ENCODE measurements at places on chromosomes 7 and 10.

DNA sequence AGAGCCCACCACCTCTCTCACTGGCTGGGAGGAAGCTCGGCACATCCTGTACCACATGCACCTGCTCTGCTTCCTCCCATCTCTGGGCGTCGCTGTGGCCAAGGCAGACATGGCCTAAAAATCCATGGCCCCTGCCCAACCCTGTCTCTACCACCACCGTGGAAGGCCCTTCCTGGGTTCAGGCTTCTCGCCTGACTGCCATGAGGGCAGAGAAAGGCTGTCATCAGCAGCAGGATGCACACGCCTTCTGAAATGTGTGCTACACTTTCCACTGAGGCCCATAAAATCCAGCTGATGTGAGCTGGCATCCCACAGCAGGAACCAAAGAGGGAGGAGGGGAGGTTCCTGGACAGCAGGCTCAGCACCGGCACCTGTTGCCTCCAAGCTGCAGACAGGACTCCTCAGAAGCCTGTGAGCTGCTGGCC lies 93.4 kb downstream of the PTPRN2 start:
- H3K4me3 ChIP-seq: no peak overlapping the region
- DNase-seq: no peak
- H3K27ac ChIP-seq: no peak overlapping the region

GRCh38 chr10:12797471-12798262 lies 203.8 kb downstream of the CCDC3 start:
- no peak overlapping the region for H3K27ac ChIP-seq
- DNase-seq: no peak
- no peak overlapping the region for H3K4me3 ChIP-seq
- H3K27me3 ChIP-seq: no peaks in the 10 kb centered on the region
- H3K36me3 ChIP-seq: no peaks in the 10 kb centered on the region

GRCh38 chr7:150610233-150610632 lies 22.0 kb downstream of the GIMAP6 start:
- H3K27ac ChIP-seq: no peak overlapping the region
- no peaks in the 10 kb centered on the region for H3K4me1 ChIP-seq
- DNase-seq: no peak
- no peaks in the 10 kb centered on the region for H3K36me3 ChIP-seq
- no peak overlapping the region for H3K4me3 ChIP-seq

DNA sequence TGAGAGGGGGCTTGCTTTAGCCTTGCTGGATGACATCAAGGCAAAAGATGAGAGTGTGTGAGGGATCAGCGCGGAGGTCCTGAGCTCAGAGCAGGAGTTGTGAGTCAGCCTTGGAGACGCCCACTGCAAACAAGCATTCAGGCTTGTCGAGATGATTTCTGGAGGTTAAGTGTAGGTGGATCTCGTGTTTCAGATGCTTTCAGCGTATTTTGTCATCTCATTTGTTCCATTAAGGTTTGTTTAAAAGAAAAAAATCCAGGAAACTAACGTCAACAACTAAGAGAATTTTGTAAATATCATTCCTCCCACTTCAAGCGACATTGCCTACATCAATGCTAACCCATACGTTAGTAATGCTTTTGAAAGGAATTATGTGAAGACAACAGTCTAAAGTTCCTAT lies 715.4 kb upstream of the NRP1 start:
- DNase-seq: no peak
- H3K4me1 ChIP-seq: no peaks in the 10 kb centered on the region
- no peaks in the 10 kb centered on the region for H3K27me3 ChIP-seq
- H3K36me3 ChIP-seq: no peaks in the 10 kb centered on the region

- peak within 1 kb of the TSS; percentile 57 for H3K27ac ChIP-seq
- H3K36me3 ChIP-seq: no peaks in the 10 kb centered on the region
- peak within 1 kb of the TSS; percentile 48 for H3K4me3 ChIP-seq
- H3K4me1 ChIP-seq: peaks cover 14% of the 10 kb centered on the region
- H3K27me3 ChIP-seq: no peaks in the 10 kb centered on the region
Measured at GRCh38 chr10:89207181-89207800, at the start of gene CH25H. CH25H (minus strand) TSS chr10:89207317; CDS start chr10:89207292, 25 bp downstream.

GRCh38 chr10:14574291-14574690 lies 200.4 kb downstream of the FAM107B start:
- no peak for DNase-seq
- H3K36me3 ChIP-seq: no peaks in the 10 kb centered on the region

DNA sequence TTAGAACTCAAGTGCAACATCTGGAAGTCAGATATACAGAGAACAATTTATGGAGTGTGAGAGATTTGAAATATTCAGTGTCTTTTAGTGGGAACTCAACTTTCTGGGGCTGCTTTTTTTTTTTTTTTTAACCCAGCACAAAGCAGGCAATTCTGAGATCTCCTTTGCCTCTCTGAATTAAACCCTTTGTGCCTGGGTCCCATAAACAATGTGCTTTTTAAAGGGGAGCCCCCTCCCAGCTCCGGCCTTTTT lies 146.8 kb downstream of the CELF2 start:
- no peaks in the 10 kb centered on the region for H3K27me3 ChIP-seq
- no peaks in the 10 kb centered on the region for H3K4me1 ChIP-seq
- no peaks in the 10 kb centered on the region for H3K36me3 ChIP-seq
- DNase-seq: no peak
- H3K4me3 ChIP-seq: peak overlapping the region; percentile 62

GRCh38 chr7:14598978-14599377 lies 303.6 kb downstream of the DGKB start:
- no peaks in the 10 kb centered on the region for H3K27me3 ChIP-seq
- DNase-seq: no peak
- no peaks in the 10 kb centered on the region for H3K4me1 ChIP-seq
- no peak overlapping the region for H3K4me3 ChIP-seq
- H3K27ac ChIP-seq: no peak overlapping the region
